ENCODE measurements at places on chromosomes 6 and 20.

- no peak for DNase-seq
These were observed 808.4 kb upstream of the EPHA7 start for GRCh38 chr6:94227741-94228140.

- DNase-seq: no peak
These were observed 125.5 kb downstream of the PHACTR1 start for GRCh38 chr6:12842114-12842513.

GRCh38 chr6:157530724-157531168 lies 149.8 kb downstream of the ZDHHC14 start:
- no peak for DNase-seq

- DNase-seq: no peak
These were observed 26.1 kb upstream of the SH3BGRL2 start for GRCh38 chr6:79605061-79605460.

GRCh38 chr6:125222531-125223455 lies 69.2 kb downstream of the TPD52L1 start:
- no peak for DNase-seq

GRCh38 chr20:17138237-17138636 lies 88.6 kb upstream of the PCSK2 start:
- no peak for DNase-seq

DNA sequence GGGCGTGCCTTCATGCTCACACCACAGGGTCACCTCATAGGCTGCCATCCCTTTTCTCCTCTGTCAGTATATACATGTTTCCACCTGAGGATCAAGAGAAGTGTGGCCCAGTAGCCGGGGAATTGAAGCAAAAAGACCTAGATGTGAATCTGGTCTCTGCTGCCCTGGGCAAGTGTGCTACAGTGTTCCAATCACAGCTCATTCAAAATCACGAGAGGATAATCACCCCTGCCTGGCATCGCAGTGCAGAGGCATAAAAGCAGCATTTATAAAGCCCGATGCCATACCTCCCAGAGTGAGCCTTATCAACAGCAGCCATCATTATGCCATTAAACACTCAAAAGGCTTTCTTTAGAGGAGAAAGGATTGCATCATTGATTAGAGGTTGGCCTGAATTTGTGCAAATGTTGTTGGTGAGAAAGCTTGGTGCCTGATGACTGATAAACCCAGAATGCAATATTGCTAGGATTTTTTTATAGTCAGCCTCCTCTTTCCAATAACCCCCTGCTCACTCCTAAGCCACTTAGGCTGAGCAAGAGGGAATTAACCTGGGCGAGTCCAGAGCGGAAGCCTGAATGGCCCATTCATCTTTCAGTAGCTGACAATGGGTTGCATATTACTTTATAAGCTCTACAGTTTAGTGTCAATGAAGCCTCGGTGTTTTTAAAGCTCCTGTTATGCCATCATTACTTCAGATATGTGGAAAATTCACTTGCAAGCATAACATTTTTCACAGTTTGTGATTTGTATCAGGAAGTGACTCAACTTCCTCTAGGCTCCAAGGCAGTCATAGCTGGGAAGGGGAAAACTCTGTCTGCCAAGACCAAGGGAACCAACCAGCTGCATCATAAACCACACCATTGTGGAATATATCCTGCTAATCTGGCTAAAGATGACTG lies 92.5 kb upstream of the NXT1 start:
- DNase-seq: no peak

DNA sequence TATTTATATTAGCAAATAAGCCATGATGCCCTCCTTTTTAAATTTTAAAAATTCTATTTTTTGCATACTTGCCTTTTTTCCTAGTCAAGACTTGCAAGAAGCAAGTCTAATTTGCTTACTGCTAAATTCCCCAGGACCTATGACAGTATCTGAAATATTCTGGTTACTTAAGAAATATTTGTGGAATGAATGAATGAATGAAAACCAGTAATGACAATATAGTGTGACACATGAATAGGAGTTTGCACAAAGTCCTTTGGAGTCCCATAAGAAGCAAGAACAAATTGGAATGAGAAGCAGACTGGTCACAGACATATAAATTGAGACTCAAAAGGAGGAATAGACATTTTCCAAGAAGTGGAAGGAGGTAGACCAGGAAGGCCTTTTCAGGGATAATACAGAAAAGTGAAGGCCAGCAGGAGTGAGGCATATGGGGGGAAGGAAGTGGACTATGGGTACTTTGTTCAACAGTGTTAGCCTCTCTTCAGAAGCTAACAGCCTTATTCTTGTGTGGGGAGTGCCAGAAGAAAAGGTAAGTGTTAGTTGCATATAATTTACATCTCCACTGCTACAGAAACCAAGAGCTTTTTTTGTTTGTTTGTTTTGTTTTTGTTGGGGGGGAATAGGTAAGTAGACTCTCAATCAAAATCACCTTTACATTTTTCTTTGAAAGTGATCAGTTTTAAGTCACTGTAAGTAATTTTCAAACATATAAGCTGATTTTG lies 93.6 kb upstream of the FAM184A start:
- no peak for DNase-seq

DNA sequence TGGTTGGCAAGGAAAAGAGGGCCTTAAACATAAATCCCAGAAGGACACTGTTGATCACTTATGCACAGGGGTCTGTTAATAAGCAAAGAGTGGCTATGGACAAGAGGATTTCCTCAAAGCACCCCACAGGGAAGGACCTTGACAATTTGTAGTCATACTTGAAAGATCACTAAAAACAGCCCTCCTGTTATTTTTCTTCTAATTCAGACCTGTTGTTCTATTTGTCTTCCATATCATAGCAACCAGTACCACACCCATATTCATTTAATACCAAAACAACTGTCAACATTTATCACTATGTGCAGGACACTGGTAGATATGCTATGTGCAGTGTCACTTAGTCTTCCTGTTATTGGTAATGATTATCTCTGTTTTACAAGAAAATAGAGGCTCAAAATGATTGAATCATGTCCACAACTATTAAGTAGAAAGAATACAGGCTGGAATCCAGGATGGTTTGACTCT lies 3.2 kb upstream of the DYNLRB1 start:
- no peak for DNase-seq

GRCh38 chr6:125746731-125747588 lies 2.5 kb upstream of the HEY2 start:
- peak; percentile 58 for DNase-seq

DNA sequence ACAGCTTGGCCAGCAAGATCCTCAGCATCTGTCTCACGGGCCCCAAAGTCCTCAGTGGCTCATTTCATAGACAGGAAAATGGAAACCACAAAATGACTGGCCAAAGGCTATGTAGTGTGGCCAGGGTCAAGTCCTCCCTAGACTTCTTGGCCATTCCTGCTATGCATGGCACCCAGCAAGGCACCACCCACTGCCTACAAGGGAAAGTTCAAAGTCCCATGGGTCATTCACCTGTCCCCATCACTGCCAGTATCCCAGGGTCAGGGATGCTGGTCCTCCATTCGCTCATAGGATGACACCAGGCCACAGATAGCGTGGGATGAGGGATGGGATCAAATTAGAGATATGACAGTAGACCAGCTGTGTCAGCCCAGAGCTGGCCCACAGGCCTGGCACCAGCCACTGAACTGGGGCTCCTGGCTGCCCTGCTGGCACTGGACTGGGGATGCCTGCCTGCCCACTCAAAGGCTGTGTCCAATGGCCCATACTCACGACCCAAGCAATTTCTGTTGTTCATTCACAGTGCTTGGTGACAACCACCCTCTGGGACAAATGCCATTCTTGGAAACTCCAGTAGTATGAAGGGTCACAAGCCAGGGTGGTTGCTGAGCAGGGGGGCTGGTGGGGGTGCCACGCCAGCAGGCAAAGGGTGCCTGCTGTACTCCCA lies 11.6 kb downstream of the ADISSP start:
- DNase-seq: no peak

DNA sequence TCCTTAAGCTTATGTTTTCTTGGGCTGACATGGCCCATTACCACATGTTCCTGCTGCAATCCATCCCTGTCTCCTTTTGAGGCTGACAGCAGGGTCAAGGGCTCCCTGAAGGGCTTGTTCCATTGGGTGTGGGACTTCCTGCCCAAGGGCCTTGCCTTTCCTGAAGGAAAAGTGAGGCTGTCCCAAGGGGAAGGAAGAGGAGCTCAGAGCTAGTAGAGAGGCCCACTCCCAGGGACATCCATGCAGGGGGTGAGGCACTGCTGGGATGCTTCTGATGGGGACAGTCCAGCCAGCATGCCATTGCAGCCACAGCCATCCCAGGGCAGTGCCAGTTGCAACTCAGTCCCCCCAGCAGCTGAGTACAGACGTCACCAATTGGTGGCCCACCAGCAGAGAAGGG lies 138.4 kb upstream of the FOXA2 start:
- no peak for DNase-seq

DNA sequence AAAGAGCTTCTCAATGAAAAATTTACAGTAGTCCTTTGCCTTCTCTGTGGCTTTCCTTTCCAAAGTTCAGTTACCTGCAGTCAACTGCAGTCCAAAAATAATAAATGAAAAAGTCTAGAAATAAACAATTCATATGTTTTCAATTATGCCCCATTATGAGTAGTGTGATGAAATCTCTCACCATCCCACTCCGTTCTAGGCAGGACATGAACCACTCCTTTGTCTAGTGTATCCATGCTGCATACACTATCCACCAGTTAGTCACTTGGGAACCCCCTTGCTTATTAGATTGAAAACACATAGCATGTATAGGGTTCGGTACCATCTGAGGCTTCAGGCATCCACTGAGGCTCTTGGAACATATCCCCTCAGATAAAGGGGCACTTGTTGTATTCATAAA lies 80.6 kb upstream of the EYA4 start:
- no peak for DNase-seq

DNA sequence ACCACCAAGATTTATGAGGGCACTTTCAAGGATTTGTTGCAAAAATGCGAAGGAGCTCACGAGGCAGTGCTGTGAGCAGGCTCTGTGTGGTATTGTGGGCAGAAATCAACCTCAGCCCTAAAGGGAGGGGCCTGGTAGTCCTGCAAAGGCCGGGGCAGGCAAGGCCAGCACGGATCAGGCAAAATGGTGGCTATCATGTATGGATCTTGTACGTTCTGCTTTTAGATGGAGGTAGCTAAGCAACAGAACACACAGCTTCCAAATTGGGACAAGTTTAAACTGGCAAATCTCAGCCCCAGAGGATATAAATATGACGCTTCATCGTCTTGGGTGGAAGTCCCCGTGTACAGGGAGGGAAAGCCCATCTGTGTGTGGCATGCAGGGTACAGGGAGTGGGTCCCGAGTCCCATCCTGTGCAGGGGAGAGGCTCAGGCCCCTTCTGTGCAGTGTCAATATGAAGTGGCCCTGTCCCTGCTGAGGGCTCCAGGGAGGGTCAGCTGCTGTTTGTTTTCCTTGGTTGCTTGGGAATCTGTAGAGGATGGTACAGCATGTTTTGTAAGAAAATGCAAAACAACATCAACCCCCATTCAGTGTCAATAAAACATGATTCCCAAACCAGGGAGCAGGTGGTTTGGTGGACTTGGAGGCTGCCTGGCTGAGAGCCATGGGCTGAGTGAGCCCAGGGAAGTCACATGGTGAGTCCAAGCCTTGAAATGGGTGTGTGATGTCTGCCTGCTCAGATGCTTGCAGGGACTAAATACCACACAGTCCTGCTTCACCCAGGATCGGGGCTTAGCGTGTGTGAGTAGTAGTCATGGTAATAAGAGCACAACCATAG lies 113.0 kb downstream of the SYCP2 start:
- DNase-seq: no peak

DNA sequence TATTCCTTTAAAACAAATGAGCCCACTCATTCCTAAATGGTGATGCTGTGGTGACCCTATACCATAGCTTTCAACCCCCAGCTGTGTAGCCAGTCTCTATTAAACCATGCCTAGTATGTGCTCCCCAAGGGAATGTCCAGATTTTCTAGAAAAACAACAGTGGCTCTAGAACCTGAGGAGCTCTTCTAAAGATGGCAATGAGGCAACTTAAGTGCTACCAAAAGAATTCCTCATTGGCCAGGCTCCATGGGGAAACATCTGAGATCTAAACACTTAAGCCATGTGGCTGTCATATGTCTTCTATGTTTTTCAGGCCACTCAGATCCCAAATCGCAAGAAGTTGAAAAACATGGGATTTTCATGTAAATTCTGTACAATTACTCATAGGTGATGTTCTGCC lies 191.0 kb downstream of the TPBG start:
- no peak for DNase-seq

DNA sequence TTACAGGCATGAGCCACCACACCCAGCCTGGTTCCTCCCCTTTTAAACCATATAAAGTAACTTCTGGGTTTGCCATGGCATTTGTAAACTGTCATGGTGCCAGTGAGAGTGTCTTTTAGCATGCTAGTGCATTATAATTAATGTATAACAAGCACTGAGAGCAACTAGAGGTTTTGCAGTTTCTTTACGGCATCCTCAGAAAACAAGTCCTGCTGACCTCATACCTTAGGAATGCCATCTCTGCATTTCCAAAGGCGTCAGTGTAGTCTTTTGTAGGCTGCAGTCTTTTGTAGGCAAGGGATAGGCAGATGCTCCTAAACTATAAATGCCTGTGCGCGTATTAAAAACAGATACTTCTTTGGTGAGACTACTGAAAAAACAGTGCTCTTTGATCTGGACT lies 75.0 kb upstream of the EZR start:
- DNase-seq: no peak

DNA sequence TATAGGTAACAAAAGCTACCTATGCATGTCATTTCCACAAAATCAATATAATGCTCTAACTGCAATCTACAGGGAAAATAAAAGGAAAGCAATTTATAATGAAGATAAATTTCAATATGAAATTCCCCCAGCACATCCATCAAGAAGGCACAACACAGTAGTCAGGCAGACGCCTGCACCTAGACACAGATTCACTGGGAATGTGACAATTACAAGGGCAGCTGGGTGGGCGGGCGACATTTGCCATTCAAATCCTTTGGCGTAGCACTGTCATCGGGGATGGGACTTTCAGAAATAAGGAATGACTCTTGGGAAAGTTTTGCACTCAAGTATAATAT lies 60.4 kb downstream of the SULF2 start:
- DNase-seq: no peak

GRCh38 chr20:17610566-17611289 lies 40.9 kb downstream of the DSTN start:
- DNase-seq: peak; percentile 59

- no peak for DNase-seq
These were observed 54.2 kb upstream of the SIRPA start for GRCh38 chr20:1840817-1841553.

GRCh38 chr6:41025966-41026530 lies 13.0 kb downstream of the UNC5CL start:
- no peak for DNase-seq

DNA sequence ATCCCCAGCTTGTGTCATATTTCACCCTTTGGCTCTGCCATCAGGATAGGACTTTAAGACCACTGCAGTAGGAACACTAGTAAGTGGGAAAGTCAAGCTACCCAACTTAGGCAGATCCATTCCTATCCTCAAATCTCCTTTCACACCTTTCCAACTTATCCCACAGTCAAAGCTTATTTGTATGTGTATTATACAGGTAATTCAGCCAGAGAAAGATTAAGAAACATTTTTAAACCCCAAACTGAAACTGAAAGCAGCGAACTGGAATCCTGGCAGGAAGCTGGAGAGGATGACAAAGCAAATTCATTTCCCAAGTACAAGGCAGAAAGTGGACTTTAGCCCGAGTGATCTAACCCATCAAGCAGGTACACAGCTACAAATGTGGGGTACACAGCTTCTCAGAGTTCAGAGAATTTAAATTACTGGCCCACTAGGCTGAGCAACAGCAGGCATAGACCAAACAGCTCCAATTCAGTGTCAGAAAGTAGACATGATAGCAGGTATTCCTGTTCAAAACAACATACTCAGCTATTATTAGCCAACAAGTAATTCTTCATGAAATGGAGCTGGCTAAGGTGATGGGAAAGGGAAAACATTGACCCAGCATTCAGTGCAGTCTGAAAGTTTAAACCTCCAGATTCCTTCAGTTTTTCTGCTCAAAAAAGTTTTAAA lies 39.1 kb downstream of the ILRUN start:
- DNase-seq: no peak
